ENCODE measurements at places on chromosomes 2 and 18.

- H3K27me3 ChIP-seq = peaks cover 100% of the 10 kb centered on the region
- peak; percentile 73 for DNase-seq
- no peak overlapping the region for H3K27ac ChIP-seq
- H3K4me1 ChIP-seq = peaks cover 67% of the 10 kb centered on the region
Observed at GRCh38 chr18:47260924-47261701, 9.7 kb upstream of the SKOR2 start.

DNA sequence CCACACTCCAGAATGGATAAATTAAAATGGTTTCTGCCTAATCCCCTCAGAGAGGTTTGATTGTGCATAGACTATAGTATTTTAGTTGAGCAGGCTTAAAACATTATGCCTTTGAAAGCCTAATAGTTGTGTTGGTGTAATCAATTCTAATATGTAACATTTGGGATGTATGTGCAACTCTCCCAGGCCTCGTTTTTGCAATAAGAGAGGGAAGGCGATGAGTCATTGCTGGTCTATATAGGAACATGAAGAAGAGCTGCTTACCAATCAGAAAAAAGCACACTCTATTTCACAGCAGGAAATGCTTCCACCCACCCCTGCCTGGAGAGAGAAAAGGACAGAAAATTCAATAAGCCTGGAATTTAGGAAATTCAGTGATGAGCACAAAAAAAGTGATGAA is 1424.0 kb upstream of the PIK3C3 start:
- H3K4me1 ChIP-seq = no peaks in the 10 kb centered on the region
- no peak overlapping the region for H3K27ac ChIP-seq
- no peaks in the 10 kb centered on the region for H3K27me3 ChIP-seq
- DNase-seq = no peak
- no peaks in the 10 kb centered on the region for H3K36me3 ChIP-seq

GRCh38 chr2:67041051-67041450 is 356.1 kb upstream of the ETAA1 start:
- H3K27me3 ChIP-seq = no peaks in the 10 kb centered on the region
- no peaks in the 10 kb centered on the region for H3K36me3 ChIP-seq
- no peak for DNase-seq

GRCh38 chr2:155023674-155024073 is 325.2 kb downstream of the KCNJ3 start:
- no peaks in the 10 kb centered on the region for H3K4me1 ChIP-seq
- DNase-seq = no peak
- H3K36me3 ChIP-seq = no peaks in the 10 kb centered on the region

- H3K4me1 ChIP-seq = no peaks in the 10 kb centered on the region
- no peak overlapping the region for H3K27ac ChIP-seq
- no peaks in the 10 kb centered on the region for H3K27me3 ChIP-seq
- no peak for DNase-seq
- H3K36me3 ChIP-seq = no peaks in the 10 kb centered on the region
- H3K4me3 ChIP-seq = no peak overlapping the region
Observed at GRCh38 chr2:126895336-126895735, 3.4 kb upstream of the TEX51 start.
